ENCODE measurements at places on chromosomes 6 and 20.

DNA sequence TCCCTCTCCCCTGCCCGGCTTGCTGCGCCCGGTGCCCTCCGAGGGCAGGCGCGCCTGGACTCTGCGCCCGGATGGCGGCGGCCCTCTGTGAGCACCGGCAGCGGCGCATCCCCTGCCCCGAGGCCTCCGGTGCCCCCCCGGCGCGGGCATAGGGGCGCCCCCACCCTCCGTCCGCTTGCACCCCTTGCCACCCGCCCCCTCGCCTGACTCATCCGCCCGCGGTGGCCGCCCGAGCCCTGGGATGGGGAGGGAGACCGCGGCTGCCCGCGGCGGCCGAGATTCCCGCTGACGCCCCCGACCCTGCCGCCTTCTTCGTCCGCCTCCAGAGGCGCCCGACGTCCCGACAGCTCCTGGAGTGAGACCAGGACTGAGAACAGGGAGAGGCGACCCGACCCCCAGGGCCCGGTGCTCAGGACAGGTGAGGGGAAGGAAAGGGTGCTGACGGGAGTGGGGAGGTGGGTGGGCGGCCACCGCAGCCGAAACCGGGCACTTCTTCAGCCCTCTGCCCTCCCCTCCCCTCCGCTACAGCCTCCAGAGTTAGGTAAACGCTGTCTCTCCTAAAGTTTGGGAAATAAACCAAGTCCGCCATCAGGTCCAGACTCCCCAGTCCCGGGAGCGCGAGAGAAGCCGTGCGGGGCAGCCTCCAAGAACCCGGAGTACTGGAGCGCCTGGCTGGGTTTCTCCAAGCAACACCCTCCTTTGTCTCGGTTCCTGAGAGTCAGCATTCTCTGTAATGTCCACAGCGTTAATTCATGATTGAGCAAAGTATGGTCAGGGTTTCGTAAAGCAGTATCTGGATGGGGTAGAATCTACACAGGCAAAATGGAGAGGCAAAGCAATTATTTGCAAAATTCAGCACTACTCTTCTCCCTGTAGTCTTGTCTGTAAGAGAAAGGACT is 539 bp downstream of the TMEM200A start:
- DNase-seq: no peak

GRCh38 chr20:16601047-16601446 is 27.8 kb upstream of the KIF16B start:
- no peak for DNase-seq

DNA sequence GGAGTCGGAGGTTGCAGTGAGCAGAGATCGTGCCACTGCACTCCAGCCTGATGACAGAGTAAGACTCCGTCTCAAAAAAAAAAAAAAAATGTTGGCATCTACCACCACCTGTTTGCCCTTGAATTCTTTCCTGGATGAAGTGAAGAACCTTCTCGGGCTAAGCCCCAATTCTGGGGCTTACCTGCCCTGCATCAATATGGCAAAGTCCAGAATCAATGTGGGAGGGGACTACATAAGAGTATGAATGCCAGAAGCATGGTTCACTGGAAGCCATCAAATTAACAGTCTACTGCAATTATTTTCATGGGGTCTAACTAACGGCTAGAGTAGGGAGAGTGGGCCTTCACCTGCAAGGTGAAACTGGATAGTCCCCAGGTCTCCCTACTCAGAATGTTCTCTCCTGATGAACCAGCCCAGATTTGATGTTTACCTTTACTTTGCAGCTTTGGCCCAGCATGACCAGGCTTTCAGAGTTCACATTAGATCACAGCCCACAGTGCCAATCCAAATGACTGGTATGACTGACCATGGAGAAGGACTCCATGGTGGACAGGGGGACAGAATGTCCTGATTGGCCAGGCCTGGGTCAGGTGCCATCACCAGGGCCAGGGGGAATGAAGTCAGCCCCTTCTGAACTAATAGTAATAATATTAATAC is 7.0 kb upstream of the RALY start:
- no peak for DNase-seq

GRCh38 chr6:105745464-105746129 is 340.5 kb upstream of the PRDM1 start:
- DNase-seq: no peak

GRCh38 chr6:107982486-107982885 is 24.5 kb upstream of the SEC63 start:
- no peak for DNase-seq

All from MCF 10A (cell line).